CMK (cell line): ENCODE measurements at places on chromosomes 3 and 15.

- no peak for DNase-seq
Measured at GRCh38 chr3:195811756-195812155, at the start of gene MUC4. Gene MUC4 (minus strand): TSS chr3:195811929. CDS start chr3:195811817, 112 bp downstream.

GRCh38 chr3:59386165-59386564, 336.3 kb upstream of the CFAP20DC start:
- no peak for DNase-seq

GRCh38 chr15:83166218-83166617, 41.4 kb downstream of the HDGFL3 start:
- DNase-seq = no peak

- DNase-seq = no peak
Measured at GRCh38 chr15:100426937-100427336, 85.2 kb upstream of the ADAMTS17 start.

- DNase-seq = no peak
Measured at GRCh38 chr3:147410526-147411237, 1.5 kb downstream of the ZIC1 start.

DNA sequence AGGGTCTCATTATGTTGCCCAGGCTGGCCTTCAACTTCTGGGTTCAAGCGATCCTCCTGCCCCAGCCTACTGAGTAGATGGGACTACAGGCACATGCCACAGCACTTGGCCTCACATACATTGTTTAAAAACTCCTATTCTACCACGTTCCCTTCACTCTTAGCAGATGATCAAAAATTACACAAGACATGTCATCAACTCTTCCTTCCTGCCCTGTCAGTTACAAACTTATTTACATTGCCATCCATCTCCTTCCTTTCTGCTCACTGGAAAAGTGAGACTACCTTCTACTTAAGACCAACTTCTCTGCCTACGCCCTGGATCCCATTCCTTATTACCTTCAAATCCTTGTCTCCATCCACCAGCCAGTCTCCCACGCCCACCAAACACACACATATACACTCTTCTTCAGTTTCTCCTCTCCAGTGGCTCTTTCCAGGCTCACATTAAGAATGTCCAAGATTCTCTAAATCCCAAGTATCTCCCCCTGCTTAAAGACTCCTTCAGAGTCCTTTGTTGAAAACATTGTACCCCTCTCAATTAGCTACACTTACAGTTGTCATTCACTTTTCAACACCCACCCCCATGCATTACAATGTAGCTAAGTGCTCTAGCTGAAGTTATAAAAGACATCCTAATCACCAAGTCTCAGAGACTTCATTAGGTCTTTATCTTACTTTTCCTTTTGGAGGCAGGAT, 4.3 kb downstream of the PEAK1 start:
- no peak for DNase-seq

- no peak for DNase-seq
Measured at GRCh38 chr15:40796041-40796440, 10.8 kb upstream of the ZFYVE19 start.

- DNase-seq = no peak
Measured at GRCh38 chr15:69951256-69951897, 146.3 kb downstream of the TLE3 start.

- no peak for DNase-seq
Measured at GRCh38 chr3:151578495-151578894, 117.6 kb upstream of the IGSF10 start.

DNA sequence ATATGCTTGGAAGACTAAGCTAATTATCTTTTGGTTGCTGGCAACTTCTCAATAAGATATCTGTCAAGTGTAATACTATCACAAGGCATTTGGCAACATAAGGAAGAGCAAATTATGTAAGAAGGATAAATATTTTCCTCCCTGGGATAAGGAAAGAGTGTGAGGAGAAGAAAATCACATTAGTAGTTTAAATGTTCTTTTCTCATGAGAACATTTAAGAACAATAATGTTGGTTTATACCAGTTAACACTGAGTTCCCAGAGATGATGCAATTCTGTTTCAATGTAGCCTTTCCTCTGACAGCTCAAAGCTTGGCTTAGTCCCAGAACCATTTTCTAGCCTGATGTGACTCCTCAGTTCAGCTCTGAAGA, 66.1 kb upstream of the NPHP3 start:
- DNase-seq = no peak

GRCh38 chr3:159974-160373, 36.6 kb upstream of the CHL1 start:
- DNase-seq = no peak

GRCh38 chr3:171747223-171747920, 62.9 kb downstream of the PLD1 start:
- no peak for DNase-seq

- DNase-seq = no peak
Measured at GRCh38 chr3:184812662-184813042, 686 bp downstream of the VPS8 start.

- peak; percentile 53 for DNase-seq
Measured at GRCh38 chr3:31096661-31097395, 202.4 kb upstream of the GADL1 start.

DNA sequence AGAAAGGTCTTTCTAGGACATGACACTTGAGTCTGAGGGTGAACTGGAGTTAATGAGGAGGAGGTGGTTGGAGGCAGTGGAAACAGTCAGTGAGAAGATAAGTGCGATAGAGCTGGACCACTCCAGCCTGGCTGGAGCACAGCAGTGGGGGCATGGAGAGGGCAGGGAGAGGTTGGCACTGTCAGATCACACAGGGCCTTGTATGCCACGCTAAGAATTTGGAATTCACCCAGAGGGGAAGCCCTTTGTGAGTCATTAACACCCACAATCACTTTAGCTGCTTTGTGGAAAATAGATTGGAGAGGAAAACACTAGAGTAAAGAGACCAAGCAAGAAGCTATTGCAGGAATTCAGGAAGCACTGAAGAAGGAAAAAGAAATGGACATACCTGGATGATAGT, 83.3 kb downstream of the ZNF621 start:
- no peak for DNase-seq

DNA sequence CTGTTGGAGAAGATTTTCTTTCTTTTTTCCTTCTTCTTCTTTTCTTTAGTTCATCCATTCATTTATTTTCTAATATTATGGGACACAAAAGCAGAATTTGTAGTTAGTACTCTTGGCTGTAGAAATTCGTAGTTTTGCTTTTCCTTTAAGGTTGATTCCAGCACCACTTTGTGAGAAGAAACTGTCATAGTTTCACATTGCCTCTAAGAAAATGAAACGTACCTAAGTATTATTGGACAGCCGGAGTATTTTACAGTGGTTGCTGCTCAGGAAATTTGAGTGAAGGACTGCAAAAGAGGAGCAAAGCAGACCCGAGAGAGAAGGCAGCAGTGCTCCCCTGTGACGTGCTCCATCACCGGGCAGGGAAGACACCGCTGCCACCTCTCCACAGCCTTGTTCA, 48.1 kb downstream of the PLCL2 start:
- no peak for DNase-seq

DNA sequence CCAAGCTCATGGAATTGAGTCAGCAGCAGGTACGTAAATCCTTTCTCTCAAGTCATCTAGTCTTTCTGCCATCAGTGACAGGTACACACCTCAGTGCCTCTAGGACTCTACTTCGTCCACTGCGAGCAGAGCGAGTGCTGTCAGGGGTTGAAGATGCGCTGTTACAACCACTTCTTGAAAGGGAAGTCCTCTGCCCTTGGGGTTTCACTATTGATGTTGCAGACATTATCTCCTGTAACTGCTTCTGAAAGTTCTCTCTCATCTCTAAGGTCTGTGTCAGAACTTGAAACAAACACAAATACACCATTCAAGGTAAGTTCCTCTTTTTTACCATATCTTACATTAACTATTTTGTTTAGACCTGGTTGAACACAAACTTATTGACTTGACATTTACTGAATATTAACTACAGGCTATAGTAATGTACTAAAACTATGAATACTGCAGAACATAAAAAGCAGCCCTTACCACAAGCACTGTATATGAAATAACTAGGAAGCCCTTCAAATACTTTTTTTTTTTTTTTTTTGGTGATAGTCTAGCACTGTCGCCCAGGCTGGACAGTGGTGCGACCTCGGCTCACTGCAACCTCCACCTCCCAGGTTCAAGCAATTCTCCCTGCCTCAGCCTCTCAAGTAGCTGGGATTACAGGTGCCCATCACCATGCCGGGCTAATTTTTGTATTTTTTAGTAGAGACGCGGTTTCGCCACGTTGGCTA, 41.5 kb downstream of the TOPBP1 start:
- DNase-seq = no peak

DNA sequence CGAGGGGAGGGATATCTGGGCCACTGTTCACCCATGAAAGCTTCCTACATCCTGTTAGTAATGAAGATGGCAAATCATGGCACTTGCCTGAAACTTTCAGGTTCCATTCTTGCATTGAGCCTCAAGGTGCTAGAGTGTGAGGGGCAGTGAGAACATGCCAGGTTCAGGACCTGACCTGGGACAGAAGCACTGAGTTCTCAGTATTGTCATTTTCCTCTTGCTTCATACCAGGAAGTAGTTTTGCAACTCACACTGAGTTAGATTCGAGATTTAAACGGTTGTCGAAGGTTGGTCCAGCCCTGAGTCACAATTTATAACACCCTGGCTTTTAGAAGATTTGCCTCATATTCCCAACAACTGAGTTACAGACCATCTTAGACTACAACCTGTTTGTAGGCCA, 11.8 kb upstream of the MEIS2 start:
- no peak for DNase-seq

DNA sequence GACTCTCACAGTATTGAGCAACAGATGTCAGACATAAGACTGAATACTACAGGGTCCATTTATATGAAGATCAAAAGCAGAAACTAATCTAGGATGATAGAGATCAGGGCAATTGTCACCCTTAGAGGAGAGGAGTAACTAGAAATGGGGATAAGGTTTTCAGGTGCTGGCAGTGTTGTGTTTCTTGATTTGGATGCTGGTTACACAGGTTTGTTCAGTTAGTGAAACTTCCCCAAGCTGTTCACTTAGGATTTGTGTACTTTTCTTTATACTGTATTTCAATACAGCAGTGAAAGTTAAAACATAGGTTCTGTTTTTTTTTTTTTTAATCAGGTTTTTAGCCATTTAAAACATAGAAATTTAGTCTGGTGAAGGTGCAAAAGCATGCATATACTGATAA, 39.1 kb upstream of the CMTM7 start:
- DNase-seq = no peak

GRCh38 chr3:154625756-154626155, 195.8 kb upstream of the GPR149 start:
- DNase-seq = no peak

GRCh38 chr3:48039487-48040190, 23.4 kb upstream of the MAP4 start:
- DNase-seq = no peak

DNA sequence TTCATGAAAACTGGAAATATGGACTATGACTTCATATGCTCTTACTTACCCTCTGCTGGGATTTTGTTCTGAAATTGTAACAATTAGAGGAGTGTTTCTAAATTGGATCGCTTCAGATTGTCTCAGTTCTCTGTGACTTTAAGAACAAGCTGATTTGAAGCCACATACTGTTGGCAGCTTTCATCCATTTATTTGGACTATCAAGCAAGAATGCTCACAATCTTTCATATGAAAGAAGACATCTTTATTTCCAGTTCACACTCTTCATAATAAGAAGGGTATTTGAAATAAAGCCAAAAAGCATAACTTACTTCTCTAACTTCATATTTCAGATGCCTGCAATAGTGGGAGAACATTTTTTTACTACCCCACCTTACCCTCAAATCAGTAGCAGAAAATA, 491.6 kb upstream of the TPRG1 start:
- no peak for DNase-seq

DNA sequence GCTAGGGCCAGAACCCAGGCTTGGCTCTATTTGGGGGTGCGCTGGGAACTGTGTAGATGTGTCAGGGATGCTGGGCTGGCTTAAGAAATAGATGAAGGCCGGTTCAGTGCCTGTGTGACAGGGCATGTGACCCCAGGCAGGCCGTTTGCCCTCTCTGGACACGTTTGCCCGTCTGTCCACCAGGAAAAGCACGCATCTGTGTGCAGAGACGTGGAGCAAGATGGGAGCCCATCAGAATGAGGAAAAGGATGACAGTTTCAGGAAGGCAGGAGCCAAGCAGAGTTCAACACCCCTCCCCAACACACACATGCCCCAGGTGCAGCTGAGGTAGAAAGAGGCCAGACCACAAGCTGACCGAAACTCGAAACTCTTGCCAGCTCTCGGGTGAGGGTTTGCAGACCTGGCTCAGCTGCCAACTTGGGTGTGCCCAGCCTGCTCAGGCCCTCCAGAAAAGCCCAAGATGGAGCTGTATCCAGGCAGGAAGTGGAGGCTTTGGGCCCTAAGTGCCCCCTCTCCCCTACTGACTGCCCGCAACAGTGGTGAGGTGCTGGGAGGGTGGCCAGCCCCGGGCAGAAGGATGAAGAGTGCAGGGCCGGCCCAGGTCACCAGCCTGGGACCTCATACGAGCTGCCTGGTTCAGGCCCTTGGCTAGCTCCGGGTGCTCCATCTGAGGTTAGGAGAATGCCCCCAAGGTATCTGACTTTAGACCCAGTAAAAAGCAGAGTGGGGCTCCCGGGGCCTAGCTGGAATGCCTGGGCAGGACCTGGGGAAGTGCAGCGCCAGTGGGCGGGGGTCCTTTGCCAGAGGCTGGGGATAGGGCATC, 10.2 kb upstream of the MESP1 start:
- DNase-seq = no peak

DNA sequence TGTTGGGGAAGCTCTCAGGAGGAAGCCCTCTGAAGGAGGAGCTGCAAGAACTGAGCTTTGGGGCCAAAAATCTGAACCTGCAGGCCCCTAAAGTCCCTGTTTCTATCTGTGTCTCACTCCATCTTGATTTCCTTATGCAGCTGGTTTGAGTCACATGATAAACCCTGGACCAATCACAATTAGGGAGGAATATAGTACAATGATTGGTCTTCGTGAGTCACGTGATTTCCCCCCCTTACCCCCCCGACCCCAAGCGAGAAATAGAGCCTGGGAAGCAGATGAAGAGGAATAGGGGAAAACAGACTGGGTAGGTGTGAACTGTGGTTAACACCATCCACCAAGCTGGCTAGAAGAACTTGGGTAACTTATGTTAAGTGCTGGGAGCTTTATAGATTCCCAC, 12.9 kb downstream of the CRABP1 start:
- peak; percentile 50 for DNase-seq

DNA sequence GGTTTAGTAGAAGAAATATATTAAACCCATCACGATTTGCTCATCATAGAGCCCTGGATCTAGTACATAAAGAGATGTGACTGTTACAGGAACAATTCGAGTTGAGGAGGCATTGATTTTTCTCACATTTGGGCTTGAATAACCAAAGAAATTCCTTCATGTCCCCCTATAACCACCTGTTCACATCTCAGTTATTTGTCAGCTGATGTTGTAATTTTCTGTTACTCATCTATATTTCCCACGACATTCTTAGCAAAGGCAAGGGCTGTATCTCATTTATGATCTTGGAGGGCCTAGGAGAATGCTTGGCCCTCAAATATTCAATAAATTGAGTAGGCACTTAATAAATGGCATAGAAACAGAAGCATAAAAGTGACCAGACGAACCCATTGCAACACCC, 36.4 kb upstream of the GYG1 start:
- no peak for DNase-seq

GRCh38 chr3:184077881-184078280, 19.0 kb upstream of the HTR3E start:
- DNase-seq = no peak

DNA sequence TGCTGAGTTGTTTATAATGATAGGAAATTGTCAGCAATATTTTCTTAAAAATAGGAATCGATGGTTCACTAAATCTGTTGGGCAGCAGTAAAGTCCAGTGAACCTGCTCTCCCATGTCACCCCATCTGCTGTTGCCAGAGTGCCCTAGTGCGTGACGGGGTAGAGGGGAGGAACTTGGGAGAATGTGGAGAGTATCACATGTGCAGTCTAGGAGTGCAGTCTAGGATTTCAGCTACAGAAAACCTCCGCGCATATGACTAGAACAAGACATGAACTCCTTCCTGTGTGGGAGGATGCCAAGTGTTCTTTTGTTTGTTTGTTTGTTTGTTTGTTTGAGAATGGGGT, 74.6 kb upstream of the ACAD9 start:
- no peak for DNase-seq
